Stimulated activated CD4-positive, alpha-beta T cell treated with anti-CD3 and anti-CD28 coated beads, Interleukin-1b, Interleukin-23, amount 100 ng/mL, for 4 hours (primary cell): ENCODE measurements at places on chromosomes 5 and 9.

- DNase-seq = no peak
These were observed 30.0 kb upstream of the CLINT1 start for GRCh38 chr5:157888814-157889532.

DNA sequence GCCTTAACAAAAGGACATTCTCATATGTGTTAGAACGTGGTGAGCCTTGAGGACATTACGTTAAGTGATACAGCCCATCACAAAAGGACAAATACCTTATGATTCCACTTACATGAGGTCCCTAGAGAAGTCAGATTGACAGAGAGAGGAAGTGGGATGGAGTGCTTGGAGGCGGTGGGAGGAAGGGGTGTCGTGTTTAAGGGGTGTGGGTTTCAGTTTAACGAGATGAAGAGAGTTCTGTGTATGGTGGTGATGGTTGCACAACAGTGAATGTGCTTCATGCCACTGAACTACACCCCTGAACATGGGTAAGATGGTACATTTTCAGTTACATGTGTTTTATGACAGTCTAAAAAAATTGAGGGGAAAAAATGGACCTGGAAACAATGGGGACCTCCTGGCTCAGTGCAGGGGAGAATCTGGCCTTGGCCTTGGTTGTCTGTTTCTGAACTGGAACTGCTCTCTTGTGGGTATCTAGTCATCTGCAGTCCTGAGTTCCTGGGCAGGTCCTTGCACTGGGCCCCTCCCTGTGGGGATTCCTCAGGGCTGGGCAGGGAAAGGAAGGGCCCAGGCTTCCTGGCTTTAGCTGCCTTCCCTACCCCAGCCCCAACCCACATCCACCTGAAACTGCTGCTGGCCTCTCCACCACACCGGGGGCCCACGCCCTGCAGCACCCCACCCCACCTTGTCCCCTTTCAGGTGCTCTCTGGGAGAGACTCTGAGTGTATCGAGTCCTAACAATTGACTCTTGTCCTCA, 17.8 kb downstream of the LRRC8A start:
- no peak for DNase-seq

- DNase-seq = no peak
These were observed 7.3 kb downstream of the ENG start for GRCh38 chr9:127847178-127847510.

- no peak for DNase-seq
These were observed 778 bp downstream of the TRIM41 start for GRCh38 chr5:181223729-181224389.

DNA sequence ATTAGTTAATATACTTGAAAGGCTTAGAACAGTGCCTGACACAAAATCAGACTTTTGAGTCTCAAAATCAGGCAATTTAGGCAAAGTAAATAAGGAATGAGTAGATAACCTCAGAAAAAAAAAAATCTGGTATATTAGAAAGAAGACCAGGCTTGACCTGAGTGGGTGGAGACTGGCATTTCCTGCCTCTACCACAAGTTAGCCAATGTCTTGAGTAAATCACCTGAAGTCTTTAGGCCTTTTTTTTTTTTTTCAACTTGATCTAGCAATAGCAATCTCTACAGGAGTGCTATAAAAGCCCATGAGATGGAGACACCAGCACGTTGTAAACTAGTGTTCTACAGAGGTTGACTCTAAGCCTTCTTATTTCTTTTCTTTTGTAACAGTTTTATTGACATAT, 104.2 kb upstream of the RASEF start:
- no peak for DNase-seq

- no peak for DNase-seq
These were observed 544.1 kb downstream of the RAB3C start for GRCh38 chr5:59126708-59127573.

DNA sequence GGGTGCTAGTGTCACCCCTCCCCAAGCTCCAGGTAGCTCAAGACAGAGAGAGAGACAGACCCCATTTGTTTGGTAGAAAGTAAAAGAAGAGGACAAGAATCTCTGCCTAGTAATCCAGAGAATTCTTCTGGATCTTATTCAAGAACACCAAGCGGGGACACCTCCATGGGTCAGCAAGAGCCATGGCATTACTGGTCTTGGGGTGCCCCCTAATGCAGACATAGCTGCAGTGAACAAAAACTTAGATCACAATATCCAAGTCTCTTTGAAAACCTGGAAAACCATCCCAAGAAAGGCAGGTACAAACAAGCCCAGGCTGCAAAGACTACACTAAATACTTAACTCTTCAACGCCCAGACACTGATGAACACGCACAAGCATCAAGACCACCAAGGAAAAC, 29.9 kb upstream of the PDE4D start:
- DNase-seq = no peak

DNA sequence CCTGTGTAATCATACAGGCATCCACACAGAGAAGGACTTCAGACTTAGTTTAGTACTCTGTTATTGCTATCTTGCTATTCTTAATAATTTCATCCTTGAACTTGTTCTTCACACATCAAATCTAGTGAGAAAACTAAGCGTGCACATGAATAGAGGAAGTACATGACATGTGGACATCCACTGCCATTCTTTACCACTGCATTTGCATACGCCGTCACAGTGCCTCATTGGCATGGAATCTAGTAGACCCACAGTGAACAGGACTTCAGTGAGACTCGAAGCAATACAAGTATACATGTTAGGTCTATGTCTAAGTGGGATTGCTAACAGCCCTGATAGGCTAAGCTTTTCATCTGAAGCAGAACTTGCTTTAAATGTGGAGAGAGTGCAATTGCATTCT, 592.1 kb downstream of the TLE4 start:
- no peak for DNase-seq

DNA sequence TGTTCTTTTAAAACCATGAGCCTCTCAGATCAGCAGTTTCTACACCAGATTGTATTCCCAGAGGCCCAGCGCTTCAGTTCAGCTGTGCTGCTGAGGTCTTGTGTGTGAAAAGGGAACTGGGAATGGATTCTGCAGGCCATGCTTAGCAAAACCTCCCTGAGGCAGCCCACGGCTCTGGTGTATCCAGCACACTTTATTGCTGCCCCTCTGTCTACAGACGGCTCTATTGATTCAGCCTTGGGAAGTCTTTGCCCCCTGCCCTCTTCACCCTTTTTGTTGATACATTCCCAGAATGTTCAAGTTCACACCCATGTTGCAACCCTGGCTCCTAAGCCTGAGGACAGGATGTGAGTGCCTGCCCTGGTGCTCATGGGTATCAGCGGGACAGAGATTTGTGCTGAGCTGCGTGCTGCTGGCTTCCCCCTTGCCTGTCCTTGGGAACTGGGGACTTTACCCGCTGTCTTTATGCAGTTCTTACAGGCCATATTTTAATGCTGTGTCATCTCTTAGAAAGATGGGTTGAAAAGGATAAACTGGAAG, 37.3 kb downstream of the ARHGAP26 start:
- DNase-seq = no peak

GRCh38 chr9:25724424-25724823, 46.2 kb upstream of the TUSC1 start:
- DNase-seq = no peak

DNA sequence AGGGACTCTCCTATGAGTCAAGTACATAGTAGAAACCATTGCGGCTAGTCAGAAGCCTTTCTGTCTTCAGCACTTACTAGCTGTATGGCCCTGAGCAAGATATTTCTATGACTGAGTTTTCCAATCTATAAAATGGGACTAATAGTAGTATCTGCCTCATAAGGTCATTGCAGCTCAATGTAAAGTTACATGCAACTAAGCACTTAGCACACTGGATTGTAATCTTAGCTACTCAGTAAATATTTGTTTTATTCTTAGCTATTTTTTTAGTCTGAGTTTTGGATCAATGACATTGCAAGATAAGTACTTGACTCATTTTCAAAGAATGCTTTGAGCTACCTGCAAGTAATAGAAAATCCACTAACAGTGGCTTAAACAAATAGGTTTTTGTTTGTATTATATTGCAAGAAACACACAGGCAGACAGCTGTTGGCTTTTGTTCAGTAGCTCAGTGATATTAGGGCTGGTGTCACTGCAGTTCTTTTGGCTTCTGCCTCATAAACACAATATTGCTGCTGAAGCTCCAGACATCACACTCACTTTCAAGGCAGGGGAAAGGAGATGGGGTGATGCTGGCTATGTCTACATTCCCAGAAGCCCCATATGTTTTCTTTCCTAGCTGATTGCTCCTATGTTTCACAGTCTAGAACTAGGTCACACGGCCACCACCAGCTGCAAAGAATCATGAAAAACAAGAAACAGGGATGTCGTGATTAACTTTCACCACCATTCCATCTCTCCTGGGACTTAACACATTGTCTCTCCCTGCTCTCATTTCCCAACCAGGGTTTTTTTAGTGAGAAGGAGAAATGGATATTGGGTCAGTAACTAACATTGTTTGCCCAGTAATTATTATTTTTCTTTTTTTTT, 26.9 kb upstream of the FAT2 start:
- DNase-seq = no peak

DNA sequence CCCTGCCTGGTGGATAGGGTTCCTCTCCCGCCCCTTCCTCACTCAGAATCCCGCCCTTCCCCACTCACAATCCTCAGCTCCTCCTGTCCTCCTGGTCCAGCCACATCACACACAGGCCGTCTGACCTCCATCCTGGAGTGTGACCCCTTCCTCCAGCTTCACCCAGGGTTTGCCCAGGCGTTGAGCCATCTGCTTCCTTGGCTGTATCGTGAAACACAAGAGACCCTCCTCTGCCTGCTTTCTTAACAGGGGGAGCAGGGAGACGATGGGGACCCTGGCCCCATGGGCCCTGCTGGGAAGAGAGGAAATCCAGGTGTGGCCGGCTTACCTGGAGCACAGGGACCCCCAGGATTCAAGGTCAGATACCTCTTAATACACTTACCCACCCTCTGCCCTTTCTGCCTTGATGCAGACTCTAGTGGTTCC, 32.3 kb upstream of the ORM1 start:
- no peak for DNase-seq

GRCh38 chr5:120354126-120354525, 110.0 kb upstream of the PRR16 start:
- DNase-seq = no peak

- no peak for DNase-seq
These were observed 66.8 kb downstream of the THBS4 start for GRCh38 chr5:80101993-80102392.

DNA sequence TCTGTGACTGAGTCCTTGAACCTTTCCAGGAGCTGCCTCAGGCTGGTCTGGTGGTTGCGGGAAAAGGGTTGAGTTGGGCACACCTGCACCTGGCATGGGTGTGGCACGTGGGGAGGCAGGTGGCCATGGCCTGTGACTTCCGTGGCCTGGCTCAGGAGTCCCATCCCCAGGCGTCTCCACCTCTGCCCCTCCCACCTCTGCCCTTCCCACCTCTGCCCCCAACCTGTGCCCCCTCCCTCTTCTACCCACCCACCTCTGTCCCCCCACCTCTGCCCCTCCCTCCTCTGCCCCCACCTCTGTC, 1.9 kb upstream of the QRFP start:
- no peak for DNase-seq

DNA sequence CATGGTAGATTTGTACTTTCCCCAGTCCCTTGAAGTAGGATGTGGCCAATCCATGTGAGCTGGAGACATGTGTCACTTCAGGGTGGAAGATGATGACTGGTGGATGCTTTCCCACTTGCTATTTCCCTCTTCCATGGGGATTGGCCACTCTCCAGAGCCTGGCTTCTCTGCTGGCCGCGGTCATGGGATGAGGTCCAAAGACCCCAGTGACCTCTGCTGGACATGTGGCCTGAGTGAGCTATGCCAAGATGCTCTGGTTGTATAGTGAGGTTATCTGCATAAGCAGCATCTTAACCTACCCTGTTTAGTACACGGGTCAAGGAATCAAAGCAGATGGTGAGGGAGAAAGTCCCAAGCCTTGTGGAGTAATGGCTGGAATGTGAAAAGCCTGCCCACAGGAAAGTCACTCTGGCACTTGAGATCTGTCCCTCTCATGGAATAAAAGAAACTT, 47.1 kb downstream of the SH3PXD2B start:
- DNase-seq = no peak

DNA sequence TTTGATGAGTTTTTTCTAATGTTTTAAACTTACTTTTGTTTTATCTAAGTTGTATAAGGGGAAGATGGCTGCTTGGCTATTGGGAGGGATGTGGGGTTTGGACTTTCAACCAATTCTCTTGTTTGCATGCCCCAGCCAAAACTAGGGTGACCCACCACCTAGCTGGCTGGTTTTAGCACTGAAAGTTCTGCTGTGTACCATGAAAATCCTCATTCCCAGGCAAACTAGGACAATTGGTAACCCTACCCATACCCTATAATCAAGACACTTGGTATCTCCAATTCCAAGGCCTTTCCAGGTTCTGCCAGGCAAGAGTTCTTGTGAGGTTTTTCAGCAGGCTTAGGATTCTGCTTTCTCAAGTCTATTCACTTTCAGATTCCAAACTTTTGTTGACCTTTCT, 13.1 kb downstream of the RAB3C start:
- no peak for DNase-seq

DNA sequence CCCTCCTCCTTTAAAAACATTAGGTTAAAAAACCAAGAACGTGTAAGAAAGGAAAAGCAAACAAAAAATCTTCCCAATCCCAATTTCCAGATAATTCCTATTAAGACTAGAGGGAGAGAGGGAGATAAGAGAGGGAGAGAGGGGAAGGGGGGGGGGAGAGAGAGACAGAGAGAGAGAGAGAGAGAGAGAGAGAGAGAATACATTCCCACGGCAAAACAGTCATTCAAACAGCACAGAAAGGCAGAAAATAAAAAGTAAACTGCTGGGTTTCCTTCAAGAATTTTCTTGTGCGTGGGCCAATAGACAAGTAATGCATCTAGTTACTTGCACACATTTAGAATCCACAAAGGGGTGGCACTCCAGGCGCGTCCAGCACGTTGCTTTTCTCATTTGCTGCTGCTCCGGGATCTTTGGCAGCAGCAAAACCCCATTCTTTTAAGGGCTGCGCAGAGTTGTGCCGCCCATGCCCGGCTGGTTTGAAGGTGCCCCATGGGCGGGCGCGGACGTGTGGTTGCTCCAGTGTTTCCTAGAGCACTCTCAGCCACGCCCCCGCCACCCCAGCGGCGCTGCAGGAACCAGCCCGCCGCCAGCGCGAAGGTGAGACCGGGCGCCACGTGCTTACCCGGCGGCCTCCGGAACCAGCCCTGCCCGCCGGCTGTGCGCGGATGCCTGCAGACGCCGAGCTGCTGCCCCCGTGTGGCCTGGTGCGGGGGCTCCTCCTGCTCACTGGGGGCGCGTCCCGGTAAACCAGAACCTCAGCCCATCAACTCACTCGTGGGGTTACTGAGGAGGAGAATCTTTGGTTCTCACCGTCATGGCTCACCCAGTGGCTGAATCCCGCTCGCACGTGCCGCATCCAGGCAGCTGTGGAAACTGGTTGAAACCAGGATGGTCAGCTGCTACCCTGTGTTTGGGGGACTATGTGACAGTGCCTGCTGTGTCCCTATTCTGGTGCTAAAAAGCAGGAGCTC, 44.6 kb downstream of the STC2 start:
- DNase-seq = peak; percentile 54
